ENCODE measurements at places on chromosomes 3 and 15. TPM values are rescaled to one million over a fixed set of nuclear protein-coding genes. Genes with fewer than 3 reads are reported as not detected.

IL17RD gene
- total RNA-seq = 72.9 TPM

SNTN gene
- not detected for total RNA-seq

SPINK8 gene
- not detected for total RNA-seq

SGO1 gene
- 31.5 TPM for total RNA-seq

TCAIM gene
- 18.9 TPM for total RNA-seq

CORO2B gene
- 4.9 TPM for total RNA-seq

MOBP gene
- 0.39 TPM for total RNA-seq

DNA sequence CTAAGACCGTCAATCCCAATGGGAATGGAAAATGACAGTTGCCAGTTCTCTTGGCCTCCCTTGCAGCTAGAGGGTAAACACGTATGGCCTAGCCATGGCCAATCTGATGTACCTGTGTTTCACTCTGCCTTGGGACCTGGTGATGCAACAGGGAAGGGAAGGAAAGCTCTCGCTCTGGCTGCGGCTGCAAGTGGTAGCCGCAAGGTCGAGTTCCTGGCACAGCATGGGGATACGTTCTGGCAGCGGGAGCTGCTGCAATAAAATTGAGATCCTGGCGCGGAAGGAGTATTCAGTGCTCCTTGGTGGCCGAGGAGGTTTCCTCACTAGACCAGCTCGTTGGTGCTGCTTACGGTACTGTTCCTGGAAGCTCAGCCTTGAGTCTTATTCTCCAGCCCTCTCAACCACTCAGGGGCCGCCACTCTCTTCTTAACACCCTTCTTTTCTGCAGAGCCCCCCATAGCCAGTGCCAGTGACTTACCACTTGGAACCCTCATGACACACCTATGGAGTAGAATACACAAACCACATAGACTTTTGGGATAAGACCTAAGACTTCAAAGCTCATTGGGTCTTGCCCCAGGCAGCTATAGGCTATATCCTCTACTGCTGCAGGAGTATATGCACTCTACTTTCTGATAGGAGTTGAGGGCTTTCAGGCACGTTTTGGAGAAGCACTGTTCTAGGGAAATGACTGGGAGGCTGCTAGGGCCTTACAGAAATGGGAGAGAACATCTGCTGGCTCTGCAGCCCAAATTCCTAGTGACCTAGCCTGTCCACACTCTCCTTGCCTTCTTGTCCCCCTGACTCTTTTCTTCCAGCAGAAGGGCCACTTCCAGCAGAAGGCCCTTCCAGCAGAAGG is 2.7 kb downstream of the KY start:
- H3K36me3 ChIP-seq = no peaks in the 10 kb centered on the region
- no peak overlapping the region for H3K27ac ChIP-seq
- peaks cover 13% of the 10 kb centered on the region for H3K4me1 ChIP-seq
- peaks cover 86% of the 10 kb centered on the region for H3K27me3 ChIP-seq

GRCh38 chr3:32359766-32360492 is 31.7 kb upstream of the CMTM7 start:
- peak; percentile 29 for DNase-seq
- no peak overlapping the region for H3K4me3 ChIP-seq
- H3K36me3 ChIP-seq = peaks cover 3% of the 10 kb centered on the region
- H3K27ac ChIP-seq = peak overlapping the region; percentile 86

DNA sequence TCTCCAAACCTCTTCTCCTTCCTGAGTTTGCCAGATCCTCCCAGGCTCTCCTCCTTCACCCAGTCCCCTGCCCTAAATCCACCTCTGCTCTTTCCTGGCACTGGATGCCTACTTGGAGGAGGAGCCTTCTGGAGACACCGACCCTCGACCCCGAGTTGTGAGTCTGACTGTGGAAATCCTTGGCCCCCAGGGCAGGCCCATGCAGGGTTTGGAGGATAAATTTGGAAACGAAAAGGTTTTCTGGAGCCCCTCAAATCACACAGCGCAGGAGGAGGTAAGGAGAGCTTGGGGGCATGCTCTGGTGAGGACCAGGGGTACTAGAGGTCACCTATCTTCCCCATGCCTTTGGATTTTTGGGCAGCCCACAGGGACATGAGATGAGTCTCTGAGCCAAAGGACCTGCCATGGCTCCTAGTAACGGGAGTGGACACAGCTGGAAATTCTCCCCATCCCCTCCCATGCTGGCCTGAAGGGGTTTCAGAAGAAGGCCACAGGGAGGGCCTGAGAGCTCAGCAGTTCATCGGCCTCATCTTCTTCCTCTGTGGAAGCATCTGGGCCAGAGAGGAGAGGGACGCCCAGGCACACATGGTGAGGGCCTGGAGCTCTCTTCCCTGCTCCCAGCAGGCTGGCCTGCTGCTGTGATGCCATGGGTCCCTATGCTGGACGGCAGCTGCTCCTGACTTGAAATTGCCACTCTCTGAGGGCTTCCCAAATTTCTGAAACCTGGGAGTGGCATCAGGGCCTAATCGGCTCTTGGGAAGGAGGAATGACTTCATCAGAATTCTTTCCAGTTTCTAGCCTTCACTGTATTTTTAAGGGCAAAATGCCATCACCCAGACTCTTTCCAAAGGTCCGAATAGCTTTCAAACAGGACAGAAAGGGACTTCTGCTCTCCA is 68.6 kb upstream of the ITGA11 start:
- no peak for DNase-seq
- peaks cover 6% of the 10 kb centered on the region for H3K27me3 ChIP-seq
- no peak overlapping the region for H3K4me3 ChIP-seq
- no peaks in the 10 kb centered on the region for H3K36me3 ChIP-seq
- no peak overlapping the region for H3K27ac ChIP-seq

- no peak overlapping the region for H3K4me3 ChIP-seq
- no peak for DNase-seq
- H3K4me1 ChIP-seq = no peaks in the 10 kb centered on the region
- H3K27me3 ChIP-seq = no peaks in the 10 kb centered on the region
These were observed 45.4 kb upstream of the GOLM2 start for GRCh38 chr15:44243141-44243540.

- H3K4me3 ChIP-seq = no peak overlapping the region
- no peaks in the 10 kb centered on the region for H3K4me1 ChIP-seq
- H3K27me3 ChIP-seq = no peaks in the 10 kb centered on the region
- H3K27ac ChIP-seq = no peak overlapping the region
- no peak for DNase-seq
These were observed 71.6 kb upstream of the CSPG5 start for GRCh38 chr3:47650294-47650693.

- no peak overlapping the region for H3K4me3 ChIP-seq
- H3K27me3 ChIP-seq = no peaks in the 10 kb centered on the region
- H3K4me1 ChIP-seq = peaks cover 19% of the 10 kb centered on the region
- no peak for DNase-seq
- H3K27ac ChIP-seq = no peak overlapping the region
These were observed 107.0 kb downstream of the ETFA start for GRCh38 chr15:76204109-76204845.

DNA sequence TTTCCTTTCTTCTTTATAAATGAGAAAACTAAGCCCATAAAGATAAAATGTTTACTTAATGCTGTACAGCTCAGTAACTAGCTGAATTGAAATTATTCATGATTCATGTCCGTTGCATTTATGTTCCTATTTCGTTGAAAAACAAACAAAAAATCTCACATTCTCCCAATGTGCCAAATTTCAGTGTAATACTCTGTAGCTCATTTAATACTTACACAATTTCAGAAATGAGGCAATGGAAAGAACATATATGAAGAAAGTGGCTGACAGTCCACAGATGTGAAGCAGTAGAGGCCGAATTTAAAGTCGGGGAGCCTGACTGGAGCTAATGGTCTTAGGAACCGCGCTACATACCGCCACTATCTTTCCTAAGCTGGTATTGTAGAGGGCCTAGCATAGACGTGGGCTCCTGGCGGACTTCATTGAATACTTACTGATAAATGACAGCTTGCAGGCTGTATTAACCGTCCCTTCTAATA is 651 bp downstream of the PLSCR2 start:
- peaks cover 15% of the 10 kb centered on the region for H3K4me1 ChIP-seq
- no peak for DNase-seq
- peak overlapping the region; percentile 65 for H3K4me3 ChIP-seq
- H3K27me3 ChIP-seq = no peaks in the 10 kb centered on the region
- no peak overlapping the region for H3K27ac ChIP-seq

DNA sequence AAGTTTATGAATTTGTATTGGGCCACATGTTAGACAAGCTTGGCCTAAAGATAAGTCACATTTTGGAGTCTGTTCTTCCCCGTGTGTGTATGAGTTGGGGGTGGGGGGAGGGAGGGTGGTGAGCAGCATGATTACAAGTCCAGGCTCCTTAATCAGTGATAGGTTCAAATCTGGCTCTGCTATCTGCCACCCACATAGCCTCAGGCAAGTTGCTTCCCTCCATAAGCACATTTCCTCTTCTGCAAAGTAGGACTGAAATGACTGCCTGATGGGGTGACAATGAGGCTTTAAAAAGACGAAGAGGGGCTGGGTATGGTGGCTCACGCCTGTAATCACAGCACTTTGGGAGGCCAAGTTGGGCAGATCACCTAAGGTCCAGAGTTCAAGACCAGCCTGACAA is 1.1 kb upstream of the SPATA12 start:
- H3K27me3 ChIP-seq = no peaks in the 10 kb centered on the region
- DNase-seq = no peak
- H3K36me3 ChIP-seq = no peaks in the 10 kb centered on the region
- no peak overlapping the region for H3K4me3 ChIP-seq

DNA sequence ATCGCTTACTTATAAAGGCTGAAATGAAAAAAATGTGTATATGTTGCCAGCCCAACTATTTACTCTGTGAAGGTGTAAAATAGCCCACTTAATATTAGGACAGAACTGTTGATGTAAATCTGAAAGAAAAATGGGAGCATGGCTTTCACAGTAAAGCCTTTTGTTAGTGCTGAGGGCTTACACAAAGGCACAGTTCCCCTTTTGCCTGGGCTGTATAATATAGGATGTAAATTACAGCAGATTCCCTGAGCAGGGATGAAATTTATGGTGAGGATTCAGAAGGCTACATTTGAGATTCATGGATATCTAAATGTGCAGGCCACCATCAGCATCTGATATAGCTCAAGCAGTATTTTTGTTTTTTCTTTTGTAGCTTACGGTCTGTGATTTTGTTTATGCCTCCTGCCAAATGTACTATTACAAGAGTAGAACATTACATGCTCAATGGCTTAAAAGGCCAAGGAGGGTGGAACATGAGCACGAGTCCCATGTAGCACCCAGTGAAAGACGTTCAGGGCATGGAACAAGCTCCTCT is 109.1 kb upstream of the ATP10A start:
- DNase-seq = no peak
- peaks cover 2% of the 10 kb centered on the region for H3K36me3 ChIP-seq
- no peaks in the 10 kb centered on the region for H3K4me1 ChIP-seq
- H3K27ac ChIP-seq = no peak overlapping the region

DNA sequence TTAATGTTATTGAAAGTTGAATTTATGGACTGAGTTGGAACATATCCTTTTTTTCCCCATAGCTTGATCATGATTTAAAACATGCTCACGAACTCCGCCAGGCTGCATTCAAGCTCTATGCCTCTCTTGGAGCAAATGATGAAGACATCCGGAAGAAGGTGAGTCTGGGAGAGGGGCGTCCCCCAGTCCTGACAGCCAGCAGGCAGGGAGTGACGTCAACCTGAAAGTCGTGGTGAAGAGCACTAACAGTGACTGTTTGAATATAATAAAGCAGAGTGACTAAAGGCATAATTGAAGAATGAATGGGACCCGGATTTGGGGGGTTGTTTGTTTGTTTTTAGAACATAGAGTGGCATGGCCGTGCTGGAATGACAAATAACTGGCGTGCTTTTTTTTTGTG is 57.9 kb downstream of the ARMC8 start:
- no peak overlapping the region for H3K27ac ChIP-seq
- H3K27me3 ChIP-seq = no peaks in the 10 kb centered on the region
- H3K4me3 ChIP-seq = no peak overlapping the region
- H3K4me1 ChIP-seq = no peaks in the 10 kb centered on the region

DNA sequence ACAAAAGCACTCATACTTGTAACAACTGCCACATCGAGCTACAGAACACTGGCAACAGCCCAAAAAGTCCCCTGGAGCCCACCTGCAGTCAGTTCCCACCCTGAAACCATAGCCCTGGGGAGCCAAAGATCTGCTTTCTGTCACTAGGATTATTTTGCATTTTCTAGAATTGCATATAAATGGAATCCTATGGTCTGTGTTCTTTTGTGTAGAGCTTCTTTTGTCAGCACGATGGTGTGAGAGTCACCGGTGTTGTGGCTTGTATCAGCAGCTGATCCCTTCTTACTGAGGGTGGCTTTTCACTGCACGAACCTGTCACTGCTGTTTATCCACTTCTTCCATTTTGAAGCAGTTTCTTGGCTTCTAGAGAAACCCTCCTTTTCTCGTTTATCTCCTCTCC is 60.1 kb upstream of the PRR23E start:
- no peak for DNase-seq
- peaks cover 38% of the 10 kb centered on the region for H3K27me3 ChIP-seq
- H3K36me3 ChIP-seq = no peaks in the 10 kb centered on the region
- peaks cover 29% of the 10 kb centered on the region for H3K4me1 ChIP-seq
- no peak overlapping the region for H3K27ac ChIP-seq

DNA sequence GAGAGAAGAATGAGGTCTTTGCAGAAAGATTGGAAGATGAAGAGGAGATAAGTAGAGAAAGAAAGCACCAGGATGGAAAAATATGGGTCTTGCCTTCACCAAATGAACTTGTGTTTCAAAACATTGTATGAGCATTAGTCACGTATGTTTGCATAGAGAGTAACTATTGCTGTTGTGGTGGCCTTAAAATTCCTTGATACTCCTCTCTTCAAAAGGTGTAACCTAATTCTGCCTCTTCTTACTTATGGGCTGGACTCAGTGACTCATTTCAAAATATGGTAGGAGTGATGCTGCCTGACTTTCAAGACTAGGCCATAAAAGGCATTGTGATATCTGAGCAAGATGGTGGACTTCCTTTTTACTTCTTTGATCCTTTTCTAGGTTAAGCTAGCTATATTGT is 228.7 kb upstream of the ZNF385D start:
- no peaks in the 10 kb centered on the region for H3K27me3 ChIP-seq
- H3K4me1 ChIP-seq = no peaks in the 10 kb centered on the region
- no peak overlapping the region for H3K27ac ChIP-seq
- DNase-seq = no peak

DNA sequence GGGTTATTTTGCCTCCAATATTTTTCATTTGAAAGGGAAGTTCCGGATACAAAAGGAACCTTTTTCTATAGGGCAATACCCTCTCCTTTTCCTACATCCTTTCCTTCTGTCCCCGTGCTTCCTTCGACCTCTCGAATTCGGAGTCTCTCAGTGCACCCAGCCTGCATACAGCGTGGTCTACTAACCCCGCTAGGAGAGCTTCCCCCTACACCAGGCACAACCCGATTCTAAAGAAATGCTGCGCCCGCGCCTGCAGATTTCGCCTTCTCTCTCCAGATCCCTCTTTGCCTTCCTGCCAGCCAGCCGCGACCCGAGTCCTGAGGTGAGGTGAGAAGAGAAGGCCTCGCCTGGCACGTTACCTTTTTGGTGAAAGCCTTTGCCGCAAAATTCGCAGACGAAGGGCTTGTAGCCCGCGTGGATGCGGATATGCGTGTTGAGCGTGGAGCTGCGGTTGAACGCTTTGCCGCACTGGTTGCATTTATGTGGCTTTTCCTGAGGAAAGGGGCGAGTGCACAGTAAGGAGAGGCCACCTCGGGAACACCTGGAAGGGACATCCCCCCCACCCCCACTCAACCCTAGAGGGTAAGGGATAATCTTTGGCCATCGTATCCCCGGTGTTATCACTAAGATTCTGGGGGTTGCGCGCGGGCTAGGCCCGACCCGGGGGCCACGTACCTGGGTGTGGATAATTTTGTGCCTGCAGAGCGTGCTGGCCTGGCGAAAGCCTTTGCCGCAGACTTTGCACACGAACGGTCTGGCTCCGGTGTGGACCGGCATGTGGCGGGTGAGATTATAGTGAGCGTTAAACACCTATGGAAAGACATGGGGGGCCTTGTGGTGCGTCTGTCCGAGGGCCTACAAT is 2.3 kb downstream of the FEZF2 start:
- H3K36me3 ChIP-seq = peaks cover 2% of the 10 kb centered on the region
- no peak overlapping the region for H3K27ac ChIP-seq
- peaks cover 100% of the 10 kb centered on the region for H3K27me3 ChIP-seq
